ENCODE measurements at places on chromosomes 6 and 20. TPM values are rescaled to one million over a fixed set of nuclear protein-coding genes. Genes with fewer than 3 reads are reported as not detected.
A peak's percentile ranks its signal among the peaks of the same experiment; 100 is the strongest.

DNA sequence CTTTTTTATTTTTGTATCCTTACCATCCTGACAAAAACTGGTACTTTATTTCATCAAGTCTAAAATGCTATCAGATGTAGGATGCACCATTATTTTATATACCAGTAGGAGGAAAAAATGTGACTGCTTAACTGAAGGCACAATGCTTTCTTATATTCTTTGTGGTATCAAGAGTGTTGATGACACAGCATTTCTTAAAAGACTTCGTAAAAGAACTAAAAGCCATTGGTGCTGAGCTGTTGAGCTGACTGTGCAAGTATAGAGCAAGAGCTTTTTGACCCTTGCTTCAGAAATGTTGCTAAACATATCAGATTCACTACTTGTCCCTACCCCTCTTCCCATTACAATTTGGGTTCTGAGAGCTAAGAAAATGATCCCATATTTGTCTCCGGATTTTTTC is 17.5 kb downstream of the SF3B5 start:
- DNase-seq: no peak

DNA sequence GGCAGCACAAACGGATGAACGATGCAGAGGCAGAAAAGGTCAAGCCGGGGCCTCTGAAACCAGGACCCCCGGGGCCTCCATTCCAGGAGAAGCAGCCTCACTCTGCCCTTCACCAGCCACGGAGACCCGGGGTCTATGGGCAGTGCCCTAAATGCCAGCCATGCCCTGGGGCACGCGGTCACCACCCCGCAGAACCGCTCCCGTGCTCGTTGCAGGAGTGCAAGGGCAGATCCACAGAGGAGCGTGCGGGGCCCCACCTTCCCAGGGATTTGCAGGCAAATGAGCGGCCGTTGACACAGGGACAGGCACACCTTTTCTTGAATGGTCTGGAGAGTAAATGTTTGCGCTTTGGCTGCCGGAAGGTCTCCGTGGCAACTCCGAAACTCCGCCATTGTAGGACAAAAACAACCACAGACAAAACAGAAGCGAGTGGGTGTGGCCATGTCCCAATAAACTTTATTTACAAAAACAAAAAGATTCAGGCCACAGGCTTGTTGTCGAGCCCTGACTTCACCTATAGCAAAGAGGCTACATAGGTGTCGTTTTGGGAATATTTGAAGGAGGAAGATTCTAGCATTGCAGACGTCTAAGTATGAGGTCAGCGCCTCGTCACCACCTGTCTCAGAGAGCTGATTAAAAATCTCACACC is 163.3 kb downstream of the TAF4 start:
- peak; percentile 21 for DNase-seq

- DNase-seq: no peak
These were observed 302.2 kb upstream of the EPHA7 start for GRCh38 chr6:93721386-93722048.

GRCh38 chr20:41342474-41343464 is 2.1 kb downstream of the LPIN3 start:
- DNase-seq: peak; percentile 27

- DNase-seq: no peak
These were observed 183.3 kb downstream of the NKAIN2 start for GRCh38 chr6:123986938-123987337.

DNA sequence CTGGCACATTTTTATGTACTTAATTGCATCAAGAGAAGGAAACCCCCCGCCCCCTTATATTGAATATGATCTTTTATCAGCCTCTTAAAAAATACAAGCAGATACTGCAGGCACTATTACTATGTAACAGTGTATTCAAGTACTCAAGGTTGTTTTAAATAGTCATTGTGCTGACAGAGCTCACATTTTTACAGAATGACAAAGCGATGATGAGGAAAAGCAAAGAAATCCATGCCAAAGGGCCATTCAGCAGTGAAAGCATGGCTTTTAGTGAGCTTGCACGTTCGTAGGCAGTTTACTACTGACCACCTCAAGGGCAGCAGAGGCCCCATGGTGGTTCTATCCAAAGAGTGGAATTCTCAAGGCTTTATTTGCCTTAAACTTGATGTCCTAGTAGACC is 146.8 kb downstream of the RPS12 start:
- DNase-seq: no peak

DNA sequence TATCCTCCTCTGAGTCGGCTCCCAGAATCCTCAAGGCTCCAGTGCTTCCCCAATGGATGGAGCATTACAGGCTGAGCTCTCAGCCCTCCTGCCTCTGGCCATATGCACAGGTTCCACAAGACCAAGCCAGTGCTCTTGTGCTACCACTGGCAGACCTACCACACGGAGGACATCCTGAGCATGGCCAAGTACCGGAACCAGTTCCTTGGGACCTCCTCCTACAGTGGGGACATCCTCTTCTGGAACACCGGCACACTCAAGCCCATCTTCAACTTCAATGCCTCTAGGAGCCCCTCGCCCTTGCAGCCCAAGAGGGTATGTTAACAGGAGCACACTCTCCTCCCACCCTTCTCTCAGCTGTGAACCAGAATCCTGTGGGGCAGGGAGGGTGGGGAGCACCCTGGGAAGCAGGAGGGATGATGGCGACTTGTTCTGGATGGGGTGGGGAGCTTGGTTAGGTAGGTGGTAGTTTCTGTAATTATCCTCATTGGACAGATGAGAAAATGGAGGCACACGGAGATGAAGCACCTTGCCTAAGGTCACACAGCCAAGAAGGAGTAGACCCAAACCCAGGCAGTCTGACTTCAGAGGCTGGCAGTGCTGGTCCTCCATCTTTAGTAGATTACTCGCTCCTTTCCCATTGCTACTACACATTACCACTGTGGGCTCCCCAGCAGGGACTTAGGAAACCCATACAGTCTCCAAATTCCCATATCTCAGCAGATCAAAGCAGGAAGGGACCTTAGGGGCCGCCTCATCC is 58.6 kb downstream of the EFCAB8 start:
- no peak for DNase-seq

DNA sequence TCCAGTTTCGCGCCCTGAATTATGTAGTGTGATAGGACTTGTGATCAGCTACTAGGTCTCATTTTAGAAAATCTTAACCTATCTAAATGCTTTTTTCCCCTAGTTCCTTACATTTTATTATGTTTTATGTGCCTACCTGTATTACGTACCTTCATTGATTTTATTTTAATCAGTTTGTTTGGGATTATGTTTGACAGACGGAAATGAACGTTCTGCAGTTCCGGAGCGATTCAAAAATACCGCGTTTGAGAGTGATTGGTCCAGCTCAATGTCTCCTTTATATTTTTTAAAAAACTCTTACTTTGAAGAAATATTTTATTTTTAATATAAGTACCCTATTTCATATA is 114.3 kb upstream of the BTN3A2 start:
- DNase-seq: no peak

- peak; percentile 90 for DNase-seq
These were observed 20.4 kb downstream of the HLA-G start for GRCh38 chr6:29847871-29848630.

DNA sequence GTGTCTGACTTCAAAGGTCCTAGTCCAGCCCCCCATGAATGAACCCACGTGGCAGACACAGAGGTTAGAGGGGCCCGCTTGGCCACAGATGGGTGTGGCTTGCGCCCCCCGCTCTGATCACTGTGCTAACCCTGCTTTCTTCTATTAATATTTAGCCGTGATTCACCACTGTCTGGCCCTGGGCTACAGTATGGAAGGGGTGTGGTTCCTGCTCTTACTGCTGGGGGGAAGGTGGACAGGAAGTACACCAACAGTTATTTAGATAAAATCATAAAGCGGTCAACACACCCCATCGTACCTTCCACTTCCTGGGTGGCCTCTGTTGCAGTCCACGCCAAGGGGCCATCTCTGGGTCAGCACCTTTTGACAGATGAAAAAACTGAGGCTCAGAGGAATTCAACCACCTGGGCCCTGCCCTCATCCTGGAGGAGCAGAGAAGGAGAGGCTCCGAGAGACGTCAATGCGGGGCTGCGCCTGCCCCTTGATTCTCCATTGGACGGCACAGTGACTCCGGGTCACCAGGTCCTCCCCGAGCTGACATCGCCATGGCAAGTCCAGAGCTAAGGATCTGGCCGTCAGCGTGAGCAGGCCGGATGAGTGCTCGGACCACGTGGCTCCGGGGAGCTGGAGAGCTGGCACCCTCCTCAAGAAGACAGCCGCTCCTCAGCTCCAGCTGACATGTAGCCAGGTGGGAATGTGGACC is 206.3 kb downstream of the PREX1 start:
- DNase-seq: no peak

- no peak for DNase-seq
These were observed 939 bp downstream of the TGM3 start for GRCh38 chr20:2296524-2297356.

DNA sequence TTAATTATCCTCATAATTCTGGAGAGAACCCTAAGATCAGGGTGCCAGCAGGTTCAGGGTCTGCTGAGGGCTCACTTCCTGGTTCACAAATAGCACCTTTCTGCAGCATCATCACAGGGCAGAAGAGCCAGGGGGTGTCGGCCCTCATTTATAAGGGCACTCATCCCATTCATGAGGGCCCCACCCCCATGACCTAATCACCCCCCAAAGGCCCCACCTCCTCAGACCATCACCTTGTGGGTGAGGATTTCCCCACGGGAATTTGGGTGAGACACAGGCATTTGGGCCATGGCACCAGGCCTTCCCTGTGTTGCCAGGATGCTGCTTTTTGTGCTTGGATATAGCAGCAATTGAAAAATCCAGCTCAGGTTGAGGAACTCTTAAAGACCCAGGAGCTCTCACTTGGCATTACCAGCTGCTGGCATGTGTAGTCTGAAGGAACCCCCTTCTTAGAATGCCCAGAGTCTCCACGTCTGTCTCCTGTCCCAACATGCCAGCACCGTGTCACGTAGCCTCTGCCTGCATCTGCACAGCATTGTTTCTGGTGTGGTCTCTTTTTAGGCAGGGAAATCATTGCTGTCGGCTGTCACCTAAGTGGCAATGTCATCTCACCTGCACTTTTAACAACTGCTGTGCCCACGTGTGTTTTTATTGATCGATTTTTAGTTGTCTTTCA is 71.5 kb downstream of the RPP40 start:
- DNase-seq: no peak

DNA sequence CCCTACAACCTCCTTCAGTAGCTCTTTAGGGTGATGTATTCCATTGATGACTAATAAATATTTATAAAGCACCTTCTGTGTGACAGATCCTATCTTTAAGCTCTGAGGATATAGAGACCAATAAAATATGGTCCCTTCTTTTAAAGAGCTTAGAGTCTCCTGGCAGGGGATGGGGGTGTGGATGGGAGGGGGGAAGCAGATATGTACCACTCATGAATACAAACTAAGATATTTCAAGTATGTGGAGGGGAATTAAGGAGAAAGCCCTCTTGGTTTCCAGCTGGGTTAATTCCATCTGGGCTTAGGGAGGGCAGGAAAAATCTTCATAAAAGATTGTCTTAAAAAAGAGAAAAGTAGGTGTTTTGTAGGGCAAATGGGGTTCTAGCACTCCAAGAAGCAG is 21.6 kb upstream of the FBXO9 start:
- DNase-seq: no peak

DNA sequence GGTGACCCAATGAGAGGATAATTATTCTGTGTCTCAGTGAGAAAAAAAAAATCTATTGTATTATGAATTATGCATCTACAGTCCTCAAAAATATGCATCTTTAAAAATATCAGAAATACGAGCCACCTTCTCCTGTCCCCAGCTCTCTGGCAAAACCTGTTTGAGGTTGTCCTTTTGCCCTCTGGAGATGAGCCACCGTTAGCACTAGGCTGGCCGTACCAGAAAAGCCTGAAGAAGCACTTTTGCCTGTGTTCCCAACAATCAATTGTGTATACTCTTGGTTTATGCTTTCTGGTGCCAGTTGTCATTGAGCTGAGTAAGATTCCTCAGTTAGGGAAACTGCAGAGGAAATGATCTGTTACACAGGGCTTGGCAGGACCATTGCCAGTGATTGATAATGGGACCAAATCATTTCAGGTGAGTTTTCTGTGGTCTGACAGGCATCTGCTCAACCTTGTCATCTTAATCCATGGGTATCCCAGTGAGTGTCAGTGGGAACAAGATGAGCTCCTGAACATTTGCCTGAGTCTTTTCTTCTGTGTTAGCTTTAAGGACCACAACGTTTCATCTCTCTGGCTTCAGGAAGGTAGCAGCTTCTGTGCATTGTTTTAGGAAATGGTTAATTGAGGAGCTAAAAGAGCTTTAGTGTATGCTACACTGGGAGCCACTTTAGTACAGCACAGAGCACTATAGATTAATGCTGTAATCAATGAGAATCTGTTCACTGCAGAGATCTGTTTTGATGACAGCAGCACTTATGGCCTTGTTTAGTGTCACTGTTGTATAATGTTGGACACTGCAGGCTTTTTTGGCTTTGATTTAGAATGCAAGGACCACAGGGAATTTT is 330.1 kb downstream of the RIMS1 start:
- no peak for DNase-seq

GRCh38 chr20:11686820-11687543 is 230.7 kb upstream of the BTBD3 start:
- peak; percentile 59 for DNase-seq

GRCh38 chr6:68658338-68658737 is 23.3 kb downstream of the ADGRB3 start:
- no peak for DNase-seq

GRCh38 chr6:112475083-112475482 is 128.0 kb downstream of the RFPL4B start:
- no peak for DNase-seq

DNA sequence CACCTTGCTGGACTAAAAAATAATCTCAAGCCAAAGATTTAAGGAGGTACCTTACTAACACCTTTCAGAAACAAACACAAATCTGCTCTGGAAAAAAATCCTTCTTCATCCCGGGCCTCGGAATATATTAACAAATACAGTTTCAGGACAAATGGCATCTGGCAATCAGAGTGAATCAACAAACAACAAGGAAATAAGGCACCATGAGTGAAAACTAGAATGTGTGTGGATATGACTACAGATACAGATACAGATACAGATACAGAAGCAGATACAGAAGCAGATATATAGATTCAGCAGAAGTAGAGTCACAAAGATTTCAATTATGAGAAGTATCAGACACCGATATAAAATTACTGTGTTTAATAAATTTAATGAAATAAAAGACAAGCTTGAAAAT is 178.4 kb downstream of the QKI start:
- DNase-seq: no peak

DNA sequence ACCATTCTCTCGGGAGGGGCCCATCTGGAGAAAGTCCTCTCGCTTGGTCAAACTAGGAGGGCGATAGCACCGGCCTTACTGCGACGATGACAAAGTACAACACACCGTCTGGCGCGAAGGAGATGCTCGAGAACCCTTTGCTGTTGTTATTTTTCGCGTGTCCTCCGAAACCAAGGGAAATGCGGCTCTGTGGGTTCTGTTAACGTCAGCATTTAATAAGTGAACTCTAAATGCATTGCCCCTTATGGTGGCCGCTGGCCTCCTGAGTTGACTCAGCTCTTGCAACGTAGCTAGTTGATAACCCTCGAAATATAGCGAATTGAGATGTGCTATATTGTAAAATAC is 577 bp upstream of the SCAND1 start:
- DNase-seq: no peak

- no peak for DNase-seq
These were observed 54.1 kb upstream of the PDE7B start for GRCh38 chr6:135797361-135797760.

OLIG3 gene
- total RNA-seq: not detected

ARID1B gene
- total RNA-seq: 49.2 TPM

BTN1A1 gene
- total RNA-seq: not detected

TNFRSF6B gene
- total RNA-seq: 0.32 TPM

GABRR1 gene
- total RNA-seq: not detected
